ENCODE measurements at places on chromosomes 7 and 10.

DNA sequence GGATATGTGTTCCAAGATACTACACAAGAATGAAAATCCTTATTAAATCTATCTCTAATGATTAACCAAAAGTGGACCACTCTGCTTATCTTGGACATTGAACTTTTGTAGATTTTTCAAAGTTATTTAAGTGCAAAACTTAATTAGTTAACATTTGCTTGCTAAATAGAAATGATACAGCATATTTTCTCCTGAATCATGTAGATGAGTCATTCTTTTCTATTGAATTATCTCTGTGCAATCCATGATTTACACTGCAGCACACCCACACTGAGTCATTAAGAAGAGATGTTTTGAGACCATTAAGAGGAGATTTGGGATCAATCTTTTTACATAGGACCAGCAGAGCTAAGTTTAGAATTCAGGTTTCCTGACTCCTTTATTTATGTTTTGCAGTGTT lies 6.6 kb upstream of the ABCC2 start:
- DNase-seq = no peak

DNA sequence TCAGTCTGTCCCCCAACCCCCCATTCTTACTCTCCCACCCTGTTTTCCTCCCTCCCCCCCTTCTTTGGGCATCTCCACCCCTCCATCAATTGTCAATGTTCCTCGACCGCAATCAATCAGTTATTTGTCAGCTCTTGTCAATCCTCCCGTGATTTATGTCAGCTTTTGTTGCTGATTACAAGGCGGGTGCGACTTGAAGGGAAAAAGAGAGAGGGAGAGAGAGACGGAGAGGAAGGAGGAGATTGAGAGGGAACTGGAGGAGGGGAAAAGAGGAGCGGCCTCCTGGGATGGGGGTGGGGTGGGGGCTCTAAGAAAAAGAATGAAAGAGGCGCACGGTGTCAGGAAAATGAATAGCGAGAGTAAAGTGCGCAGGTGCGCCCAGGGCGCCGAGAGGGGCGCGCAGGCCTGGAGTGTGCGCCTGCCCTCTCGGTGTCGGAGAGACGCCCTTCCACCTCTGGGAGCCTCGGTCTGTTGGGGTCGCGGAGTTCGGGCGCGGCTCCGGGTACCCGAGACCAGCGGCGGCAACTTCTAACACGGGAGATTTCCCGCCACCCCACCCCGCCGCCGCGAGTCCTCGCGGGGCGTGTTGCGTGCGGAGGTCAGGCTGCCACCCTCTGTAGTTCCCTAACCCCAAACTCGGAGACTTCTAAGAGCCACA lies 1.1 kb upstream of the ZNF503 start:
- no peak for DNase-seq

- no peak for DNase-seq
Observed at GRCh38 chr7:142442396-142442795, 184.5 kb upstream of the PRSS58 start.

DNA sequence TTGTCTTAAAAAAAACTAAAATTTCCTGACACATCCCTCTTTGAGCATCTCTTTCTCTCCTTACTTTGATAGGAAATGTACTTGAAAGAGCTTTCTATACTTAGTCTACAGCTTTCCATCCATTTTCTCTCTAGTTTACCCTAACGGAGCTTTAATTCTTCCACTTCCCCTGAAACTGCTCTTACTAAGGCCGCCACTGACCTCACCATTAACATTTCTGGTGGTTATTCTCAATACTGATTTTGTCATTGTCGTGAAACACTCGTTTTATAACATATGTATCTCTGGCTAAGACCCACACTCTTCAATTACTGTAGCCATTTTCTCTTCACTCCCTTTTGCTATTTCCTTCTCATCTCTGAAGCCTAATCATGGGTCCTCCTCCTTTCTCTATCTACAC lies 262.0 kb upstream of the FERD3L start:
- no peak for DNase-seq

GRCh38 chr7:13742811-13743210 lies 246.7 kb downstream of the ETV1 start:
- no peak for DNase-seq

DNA sequence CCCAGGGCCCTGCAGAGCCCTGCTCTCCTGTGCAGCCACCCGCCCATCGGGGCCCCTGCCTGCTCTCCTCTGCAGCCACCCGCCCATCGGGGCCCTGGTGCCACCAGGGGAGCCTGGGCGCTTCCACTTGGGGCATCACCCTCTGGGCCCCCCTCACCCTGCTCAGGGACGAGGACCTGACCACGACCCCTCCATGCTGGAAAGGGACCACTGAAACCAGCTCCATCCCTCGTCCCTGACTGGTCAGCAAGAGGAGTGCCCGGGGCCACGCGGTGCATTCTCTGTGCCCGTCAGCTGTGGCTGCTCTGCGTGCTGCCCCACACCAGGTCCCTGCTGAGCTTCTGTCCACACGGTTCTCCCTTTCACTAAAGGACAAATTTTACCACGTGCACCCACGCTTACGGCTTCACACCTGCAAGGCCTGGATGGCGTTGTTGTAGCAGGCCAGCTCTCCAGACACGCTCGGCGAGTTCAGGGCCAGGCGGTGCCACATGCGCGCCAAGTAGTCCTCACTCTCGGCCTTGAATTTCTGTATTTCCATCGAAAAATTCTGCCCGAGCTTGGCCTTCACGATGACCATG lies 57.6 kb downstream of the CFAP46 start:
- no peak for DNase-seq

GRCh38 chr10:127411062-127411461 lies 138.0 kb upstream of the NPS start:
- no peak for DNase-seq

DNA sequence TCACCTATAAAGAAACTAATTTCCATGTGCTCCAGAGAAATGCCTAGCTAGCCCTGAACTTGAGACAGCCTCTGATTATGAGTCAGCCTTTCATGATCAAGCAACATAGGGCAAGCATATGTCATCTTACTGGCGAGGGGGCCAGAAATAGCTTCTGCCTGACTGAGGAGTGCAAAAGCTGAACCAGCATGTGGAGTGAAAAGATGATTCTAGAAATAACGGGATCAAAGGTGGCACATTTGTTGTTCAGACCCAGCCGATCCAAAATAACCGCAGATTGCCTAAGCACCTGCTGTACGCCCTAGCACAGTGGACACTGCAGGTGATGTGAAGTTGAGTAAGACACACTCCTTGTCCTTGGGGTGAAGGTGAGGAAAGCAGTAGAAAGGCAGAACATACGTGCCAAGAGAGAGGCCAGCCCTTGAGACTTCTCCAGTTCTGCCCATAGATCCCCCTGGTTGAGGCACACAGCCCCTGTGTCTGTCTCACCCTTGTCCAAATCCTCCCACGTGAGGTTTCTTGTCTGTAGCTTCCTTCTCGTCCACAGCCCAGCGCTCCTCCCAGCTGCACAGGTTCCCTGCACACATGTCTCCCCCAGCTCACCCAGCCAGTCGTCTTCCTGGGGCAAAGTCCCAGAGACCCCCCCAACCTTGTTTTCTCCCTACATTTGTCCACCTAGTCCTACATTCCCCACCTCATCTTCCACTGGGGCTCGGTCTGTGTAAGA lies 2.8 kb upstream of the BCL7B start:
- DNase-seq = no peak

DNA sequence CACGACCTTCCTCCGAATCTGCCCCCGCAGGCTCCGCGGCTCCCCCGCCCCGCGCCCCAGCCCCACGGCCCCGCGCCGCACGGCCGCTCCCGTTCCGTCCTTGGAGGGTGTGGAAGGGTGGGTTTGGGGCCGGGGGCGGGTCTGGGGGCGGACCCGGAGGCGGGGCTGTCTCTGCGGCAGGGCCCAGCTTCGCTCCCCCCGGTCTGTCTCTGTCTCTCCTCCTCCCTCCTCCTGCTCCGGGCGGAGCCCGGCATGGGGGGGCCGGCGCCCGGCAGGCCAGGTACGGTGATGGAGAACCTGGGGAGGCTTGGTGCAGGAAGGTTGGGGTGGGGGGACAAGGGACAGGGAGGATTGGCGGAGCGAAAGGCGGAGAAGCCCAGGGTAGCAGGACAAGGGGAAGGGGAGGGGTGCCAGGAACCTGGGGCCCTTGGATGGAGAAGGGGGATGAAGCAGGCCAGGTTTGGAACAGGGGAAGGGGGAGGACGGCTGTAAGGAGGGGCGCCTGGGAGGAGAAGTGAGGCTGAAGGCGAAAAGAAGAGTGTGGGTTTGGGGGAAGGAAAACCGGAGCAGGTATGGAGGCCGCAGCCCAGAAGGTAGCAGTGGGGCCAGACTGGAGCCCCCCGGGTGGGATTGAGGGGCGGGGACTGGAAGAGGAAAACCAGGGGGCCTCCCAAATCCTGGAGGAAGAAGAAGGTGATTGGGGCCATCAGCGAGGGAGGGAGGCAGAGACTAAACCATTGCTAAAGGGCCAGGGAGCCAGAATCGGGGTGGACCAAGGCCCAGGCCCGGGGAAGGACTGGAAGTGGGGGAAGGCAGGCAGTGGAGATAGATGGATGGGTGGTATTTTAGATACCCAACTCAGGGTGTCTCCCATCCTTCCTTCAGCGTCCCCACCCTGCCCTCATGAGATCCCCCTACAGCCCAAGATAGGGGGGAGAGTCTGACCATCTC lies at the start of gene NYAP1:
Gene NYAP1 (plus strand): TSS at position 206 of the 951 bp plus-strand sequence. CDS start 1,385 bp downstream, outside the sequence.
- DNase-seq = no peak

All from activated CD8-positive, alpha-beta memory T cell treated with anti-CD3 and anti-CD28 coated beads for 1 hour (primary cell).